ENCODE measurements at places on chromosomes 5 and 9. TPM values are rescaled to one million over a fixed set of nuclear protein-coding genes. Genes with fewer than 3 reads are reported as not detected.

EQTN gene
- not detected for total RNA-seq

HTR4 gene
- not detected for total RNA-seq

UBAP1 gene
- total RNA-seq = 38.8 TPM

GFI1B gene
- not detected for total RNA-seq

FLT4 gene
- total RNA-seq = 0.25 TPM

DDX41 gene
- total RNA-seq = 118 TPM

SPINK13 gene
- not detected for total RNA-seq

APBA1 gene
- total RNA-seq = 1.6 TPM

C9orf43 gene
- total RNA-seq = 0.54 TPM

PRDM12 gene
- not detected for total RNA-seq

FBP2 gene
- total RNA-seq = not detected

C9 gene
- total RNA-seq = not detected

CANX gene
- 418 TPM for total RNA-seq

GBGT1 gene
- total RNA-seq = 2.4 TPM

ETF1 gene
- 72.1 TPM for total RNA-seq

DRD1 gene
- total RNA-seq = not detected

PCDHGA8 gene
- total RNA-seq = not detected

SLC34A3 gene
- not detected for total RNA-seq

PCDHGA9 gene
- not detected for total RNA-seq

Measured in activated CD4-positive, alpha-beta T cell treated with anti-CD3 and anti-CD28 coated beads, Interleukin-2, amount 10 ng/mL, durations not matched to agents 7 days and 5 days (primary cell).